Naive thymus-derived CD8-positive, alpha-beta T cell (primary cell): ENCODE measurements at places on chromosomes 6 and 20.

DNA sequence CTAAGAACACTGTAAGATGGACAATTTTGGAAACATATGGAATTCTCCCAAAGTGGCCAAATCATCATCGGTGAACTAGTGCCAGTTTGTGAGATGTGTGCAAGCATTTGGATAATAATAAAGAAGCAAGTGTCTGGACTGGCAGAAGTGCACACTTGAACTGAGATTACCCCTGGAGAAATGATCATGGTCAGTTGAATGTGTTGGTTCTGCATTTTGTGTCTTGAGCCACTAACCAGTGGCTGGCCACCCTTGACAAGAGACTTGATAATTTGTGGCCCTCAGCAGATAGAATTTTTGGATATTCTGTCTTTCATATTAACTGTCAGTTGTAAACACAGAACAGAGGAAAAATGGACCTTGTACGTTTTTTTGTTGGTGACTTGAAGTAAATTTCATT lies 37.4 kb downstream of the CITED2 start:
- no peak for DNase-seq

- DNase-seq, result no peak
Observed at GRCh38 chr20:24634855-24635254, 165.4 kb downstream of the SYNDIG1 start.

- DNase-seq, result no peak
Observed at GRCh38 chr20:34705397-34706301, 1.5 kb downstream of the TP53INP2 start.

DNA sequence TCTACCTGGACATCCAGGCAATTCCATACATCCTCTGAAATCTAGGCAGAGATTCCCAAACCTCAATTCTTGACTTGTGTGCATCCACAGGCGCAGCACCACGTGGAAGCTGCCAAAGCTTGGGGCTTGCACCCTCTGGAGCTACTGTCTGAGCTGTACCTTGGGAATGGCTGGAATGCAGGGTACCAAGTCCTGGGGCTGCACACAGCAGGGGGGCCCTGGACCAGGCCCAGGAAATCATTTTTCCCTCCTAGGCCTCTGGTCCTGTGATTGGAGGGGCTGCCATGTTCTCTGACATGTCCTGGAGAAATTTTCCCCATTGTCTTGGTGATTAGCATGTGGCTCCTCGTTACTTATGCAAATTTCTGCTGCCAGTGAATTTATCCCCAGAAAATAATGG lies 391.9 kb upstream of the CHD6 start:
- DNase-seq, result no peak

DNA sequence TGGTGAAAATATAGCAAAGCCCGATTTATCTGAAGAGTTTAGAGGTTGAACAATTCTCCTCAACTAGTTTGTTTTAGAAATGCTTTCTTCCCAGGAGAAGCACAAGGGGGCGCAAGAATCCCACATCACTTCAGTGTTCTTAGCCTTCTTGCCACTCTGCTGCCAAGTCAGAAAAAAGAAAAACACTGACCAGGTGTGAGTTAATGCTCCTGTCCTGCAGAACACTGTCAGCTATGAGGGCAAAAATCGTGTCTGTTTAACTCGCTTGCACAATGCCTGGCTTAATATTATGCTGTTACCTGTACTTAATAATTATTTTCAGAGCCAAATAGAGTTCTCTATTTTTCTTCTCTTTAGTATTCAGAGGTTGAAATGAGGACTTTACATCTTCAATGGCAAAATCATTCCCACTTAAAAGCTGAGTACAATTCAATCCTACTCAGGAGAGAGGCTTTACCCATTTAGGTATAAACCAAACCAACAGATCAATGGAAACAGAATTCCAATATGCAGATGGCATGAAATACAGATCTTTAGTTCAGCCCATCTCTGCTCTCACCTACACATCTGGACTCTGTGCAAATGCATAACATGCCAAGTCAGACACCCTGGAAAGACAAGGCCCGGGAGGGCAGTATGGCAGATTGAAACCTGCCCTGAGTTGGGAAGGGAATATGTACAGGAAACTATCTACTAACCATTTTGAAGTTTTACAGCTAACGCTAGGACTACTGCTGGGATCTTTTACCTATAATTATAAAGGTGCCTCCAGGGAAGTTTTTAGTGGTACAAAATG lies 71.4 kb upstream of the TULP1 start:
- DNase-seq, result peak; percentile 85

GRCh38 chr6:83867527-83868161 lies 8.2 kb downstream of the CYB5R4 start:
- DNase-seq, result peak; percentile 6

GRCh38 chr6:47817749-47818148 lies 35.9 kb downstream of the OPN5 start:
- DNase-seq, result no peak
